Sigmoid colon (tissue), 7 donors: ENCODE measurements at places on chromosomes 16 and 17. TPM values are rescaled to one million over a fixed set of nuclear protein-coding genes. Genes with fewer than 3 reads are reported as not detected.

DNA sequence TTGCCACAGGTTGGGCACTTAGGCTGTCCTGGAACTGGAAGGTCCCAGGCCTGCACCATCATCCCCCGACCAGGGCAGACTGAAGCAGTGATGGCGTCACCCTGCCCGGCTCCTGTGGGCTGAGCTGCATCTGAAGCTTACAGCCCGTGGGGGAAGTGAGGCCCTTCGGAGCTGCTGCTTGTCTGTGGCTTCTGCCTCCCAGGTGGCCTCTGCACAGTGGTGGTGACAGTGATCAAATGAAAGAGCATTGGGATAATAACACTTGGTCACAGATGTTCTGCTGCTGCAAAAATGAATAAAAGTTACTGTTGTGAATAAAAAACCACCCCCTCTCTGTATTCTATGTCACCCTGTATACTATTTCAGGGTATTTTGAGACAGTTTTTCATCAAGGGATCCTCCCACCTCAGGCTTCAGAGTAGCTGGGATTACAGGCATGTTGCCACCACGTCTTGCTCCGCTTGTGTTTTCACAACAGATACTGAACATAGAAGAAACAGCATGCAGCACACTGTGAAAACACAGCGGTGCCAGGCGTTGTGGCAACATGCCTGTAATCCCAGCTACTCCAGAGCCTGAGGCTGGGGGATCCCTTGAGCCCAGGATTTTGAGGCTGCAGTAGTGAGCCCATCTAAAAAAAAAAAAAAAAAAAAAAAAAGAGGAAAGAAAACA lies 165.0 kb downstream of the LGALS9B start:
- no peak for DNase-seq

GRCh38 chr17:48025904-48026501 lies 11.6 kb downstream of the COPZ2 start:
- no peak for DNase-seq

DNA sequence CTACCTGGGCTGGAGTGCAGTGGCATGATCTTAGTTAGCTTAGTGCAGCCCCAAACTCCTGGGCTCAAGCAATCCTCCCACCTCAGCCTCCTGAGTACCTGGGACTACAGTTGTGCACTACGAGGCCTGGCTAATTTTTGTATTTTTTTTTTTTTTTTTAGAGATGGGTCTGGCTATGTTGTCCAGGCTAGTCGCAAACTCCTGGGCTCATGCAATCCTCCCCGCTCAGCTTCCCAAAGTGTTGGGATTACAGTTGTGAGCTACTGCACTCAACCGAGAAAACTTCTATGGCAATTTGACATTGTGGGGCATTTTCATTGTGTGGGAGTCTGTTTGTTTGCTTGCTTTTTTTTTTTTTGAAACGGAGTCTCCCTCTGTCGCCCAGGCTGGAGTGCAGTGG lies 30.0 kb downstream of the CRISPLD2 start:
- no peak for DNase-seq

DNA sequence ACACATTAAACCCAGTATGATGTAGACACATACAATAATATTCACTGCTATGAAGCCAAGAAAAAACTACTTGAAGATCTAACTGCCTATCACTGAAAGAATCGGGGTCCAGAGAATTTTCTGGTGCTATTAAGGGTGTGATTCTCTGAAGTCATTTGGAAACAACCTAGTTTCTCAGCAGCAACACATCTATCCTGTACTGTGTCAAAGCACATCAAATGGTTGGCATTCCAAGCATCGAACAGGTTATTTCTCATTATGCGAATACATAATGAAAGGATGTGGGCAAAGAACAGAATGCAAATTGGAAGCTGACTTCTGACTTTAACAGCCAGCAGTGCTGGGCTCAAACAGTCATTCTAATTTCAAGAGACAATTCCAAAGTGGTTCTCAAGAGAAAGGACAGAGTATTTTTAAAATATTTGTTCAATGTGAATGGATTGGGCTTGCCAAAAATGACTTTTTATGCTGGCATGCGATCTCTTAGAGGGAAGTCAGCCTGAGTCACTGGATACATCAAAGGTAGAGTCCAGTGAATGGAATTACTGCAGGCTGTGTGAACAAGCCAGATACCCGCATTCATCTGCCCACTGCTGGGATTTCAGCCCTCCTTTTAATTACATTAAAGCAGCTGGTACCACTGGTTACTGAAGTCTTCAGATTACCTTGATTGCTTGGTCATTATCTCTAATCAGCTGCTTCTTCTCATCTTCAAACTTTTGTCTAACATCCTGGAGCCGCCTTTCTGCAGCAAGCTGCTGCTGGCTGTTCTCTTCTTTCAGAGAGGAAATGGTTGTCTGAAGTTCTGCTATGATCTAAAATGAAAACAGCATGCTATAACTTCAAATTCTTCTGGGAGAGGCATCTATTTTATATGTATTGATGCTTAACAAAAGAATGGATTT lies 181.2 kb upstream of the AXIN2 start:
- DNase-seq = no peak

DNA sequence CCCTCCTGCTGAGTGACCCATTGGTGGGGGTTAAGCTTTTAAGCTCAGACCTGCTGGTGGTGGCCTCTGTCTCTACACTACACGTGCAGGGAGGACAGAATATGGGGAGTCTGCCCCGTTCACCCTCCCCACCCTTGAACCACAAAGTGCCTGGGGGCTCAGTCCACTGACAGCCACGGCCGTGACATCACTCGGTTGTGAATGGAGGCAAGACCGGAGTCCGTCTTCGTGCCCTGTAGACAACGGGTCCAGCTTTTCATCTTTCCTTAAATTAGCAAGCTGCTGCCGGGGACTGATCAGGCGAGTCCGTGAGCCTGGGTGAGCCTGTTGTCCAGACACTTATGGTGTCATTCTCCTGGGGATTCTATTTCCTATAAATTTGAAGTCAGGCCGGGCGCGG lies 67.4 kb downstream of the CRISPLD2 start:
- DNase-seq = no peak

DNA sequence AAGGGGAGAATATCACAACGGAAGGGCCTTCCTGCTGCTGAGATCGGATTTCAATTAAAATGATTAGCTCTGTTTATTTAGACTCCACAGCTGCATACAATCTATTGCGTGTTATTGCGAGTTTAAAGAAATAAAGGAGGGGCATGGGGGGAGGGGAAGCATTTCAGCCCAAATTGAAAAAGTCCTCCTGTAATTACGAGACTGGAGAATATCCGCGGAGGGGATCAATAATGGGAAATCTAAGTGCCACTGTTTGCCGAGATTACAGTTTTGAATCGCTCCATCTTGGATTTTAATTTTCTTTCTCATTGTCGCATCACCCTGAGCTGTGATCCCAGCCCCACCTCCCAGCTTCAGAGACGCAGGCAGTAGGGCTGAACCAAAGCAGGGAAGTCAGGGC lies 15.7 kb upstream of the RPL38 start:
- DNase-seq = no peak

- no peak for DNase-seq
These were observed 407.2 kb upstream of the CCL2 start for GRCh38 chr17:33847900-33848299.

DNA sequence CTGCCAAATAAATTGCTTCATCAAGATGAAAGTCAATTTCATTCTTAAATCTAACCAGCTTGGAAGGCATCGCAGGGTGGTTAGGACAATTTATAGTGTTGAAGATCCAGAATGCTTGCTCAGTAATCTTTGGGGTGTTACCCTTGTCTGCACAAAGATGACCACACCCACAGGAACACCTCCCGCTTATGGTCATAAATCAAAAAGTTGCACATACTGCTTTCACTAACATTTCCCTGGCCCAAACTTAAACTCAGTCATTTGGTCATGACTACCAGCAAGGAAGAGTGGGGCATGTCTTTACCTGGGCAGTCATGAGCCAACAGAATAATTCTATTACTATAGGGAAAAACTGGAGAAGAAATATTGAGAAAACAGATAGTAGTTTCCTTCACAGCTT lies 57.6 kb upstream of the KIF2B start:
- DNase-seq = no peak

The EMP2 gene
- total RNA-seq = 57.3 TPM

The ADGRG1 gene
- 5.8 TPM for total RNA-seq
